ENCODE measurements at places on chromosomes 5 and 9.

- DNase-seq, result peak; percentile 86
Observed at GRCh38 chr5:133870661-133871060, 97.8 kb downstream of the C5orf15 start.

DNA sequence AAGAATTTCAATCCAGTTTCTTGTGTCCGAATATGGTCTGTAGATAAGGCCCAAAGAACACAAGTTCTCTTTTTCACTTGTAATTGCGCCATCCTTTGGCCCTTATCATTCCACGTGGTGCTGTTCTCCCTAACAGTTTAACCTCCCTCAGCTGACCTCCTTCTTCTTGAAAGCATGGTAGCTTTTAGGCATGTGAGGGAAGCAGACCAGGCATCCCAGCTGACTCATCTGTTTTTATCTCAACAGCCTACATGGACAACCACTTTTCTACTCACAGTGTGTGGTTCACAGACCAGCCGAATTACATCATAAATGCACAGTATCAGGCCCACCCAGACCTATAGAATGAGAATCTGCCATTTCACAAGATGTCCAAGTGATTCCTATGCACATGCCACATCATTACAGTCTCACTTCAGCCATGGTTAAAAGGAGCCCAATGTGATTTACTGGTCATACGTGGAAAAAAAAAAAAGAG lies 26.9 kb upstream of the PLIN2 start:
- DNase-seq, result peak; percentile 65

DNA sequence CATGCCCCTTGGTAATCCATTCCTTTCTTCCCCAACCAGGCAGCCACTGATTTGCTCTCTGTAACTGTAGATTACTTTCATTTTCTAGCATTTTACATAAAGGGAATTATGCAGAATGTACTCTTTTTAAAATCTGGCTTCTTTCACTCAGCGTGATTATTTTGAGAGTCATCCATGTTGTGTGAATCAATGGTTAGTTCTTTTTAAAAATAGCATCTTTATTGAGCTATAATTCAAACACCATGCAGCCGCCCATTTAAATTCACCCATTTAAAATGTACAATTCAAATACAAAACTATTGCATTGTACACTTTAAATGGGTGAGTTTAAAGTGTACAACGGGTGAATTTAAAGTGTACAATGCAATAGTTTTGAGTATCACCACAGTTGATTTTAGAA lies 2.3 kb upstream of the OR13J1 start:
- DNase-seq, result no peak

DNA sequence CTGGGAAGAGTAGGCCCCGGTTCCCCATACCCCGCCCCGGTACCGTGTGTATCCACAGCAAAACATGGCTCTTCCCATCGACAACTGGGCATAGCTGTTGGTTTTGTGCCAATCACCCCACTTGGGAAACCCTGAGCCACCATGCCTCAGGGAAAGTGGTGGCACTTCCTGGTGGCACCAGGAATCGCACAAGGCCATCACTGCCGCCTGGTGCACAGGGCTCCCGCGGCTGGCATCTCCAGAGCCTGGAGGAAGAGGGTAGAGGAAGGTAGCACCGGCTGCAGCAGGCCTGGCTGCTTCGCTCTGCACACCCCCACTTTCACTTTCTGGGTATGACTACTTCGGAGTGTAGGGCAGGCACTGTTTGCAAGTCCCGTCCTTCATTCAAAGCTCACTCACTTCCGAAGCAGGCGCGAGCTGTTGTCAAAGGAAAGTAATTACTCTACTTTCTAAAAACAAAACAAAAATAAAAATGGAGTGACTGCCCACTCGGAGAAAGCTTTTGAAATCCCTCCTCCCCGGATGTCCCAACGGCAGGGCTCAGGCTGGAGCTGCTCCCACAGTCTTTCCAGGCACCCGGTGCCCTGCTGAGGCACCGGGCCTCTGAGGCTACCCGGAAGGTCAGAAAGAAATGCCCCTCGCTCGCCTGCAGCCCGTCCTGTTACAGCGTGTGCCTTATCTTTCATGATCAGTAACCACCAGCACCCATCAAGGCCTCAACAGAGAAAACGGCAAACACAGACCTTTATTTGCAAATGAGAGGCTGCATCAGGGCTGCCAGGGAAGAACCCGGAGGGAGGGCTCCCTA lies 2.0 kb downstream of the BRD3 start:
- peak; percentile 34 for DNase-seq

DNA sequence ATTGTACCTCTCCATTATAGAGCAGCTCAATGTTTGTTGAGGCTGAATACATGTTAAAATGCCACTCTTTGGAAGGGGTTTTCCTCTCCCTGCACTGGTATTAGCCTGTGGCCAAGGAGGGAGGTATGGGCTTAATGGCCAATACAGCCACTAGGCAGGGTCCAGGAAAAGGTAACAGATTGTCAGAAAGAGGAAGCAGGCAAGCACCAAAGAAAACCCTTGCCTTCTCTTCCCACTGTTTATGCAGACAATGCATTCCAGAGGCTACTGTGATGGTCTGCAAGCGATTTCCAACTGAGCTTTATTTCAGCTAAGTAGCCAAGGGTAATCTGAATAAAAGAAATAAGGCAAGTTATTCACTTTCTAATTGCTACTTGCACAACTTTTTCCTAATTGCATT lies 95.3 kb upstream of the SLC27A6 start:
- no peak for DNase-seq

DNA sequence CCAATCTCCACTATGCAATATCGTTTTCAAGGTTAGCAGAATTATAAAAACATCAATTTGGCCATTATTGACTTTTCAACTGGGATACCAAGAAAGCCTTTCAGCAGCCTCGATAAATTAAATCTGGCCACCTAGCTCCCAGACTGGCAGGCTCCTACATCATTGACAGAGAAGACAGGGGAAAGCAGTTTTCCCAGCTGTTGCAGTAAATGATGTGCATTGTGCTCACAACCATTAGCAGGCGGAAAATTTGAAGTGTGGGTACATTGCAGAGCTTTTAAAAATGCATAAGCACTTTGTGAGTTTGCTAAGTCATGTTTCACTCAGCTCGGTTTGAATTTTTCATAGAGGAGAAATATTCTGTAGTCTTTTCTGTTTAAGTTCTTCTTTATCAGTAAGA lies 297.9 kb downstream of the KCTD16 start:
- no peak for DNase-seq

GRCh38 chr9:115891929-115892328 lies 261.7 kb upstream of the PAPPA start:
- DNase-seq, result peak; percentile 88

- no peak for DNase-seq
Observed at GRCh38 chr5:158874343-158874742, 225.4 kb downstream of the EBF1 start.

GRCh38 chr5:136006164-136006563 lies 22.6 kb upstream of the TGFBI start:
- peak; percentile 84 for DNase-seq

- DNase-seq, result peak; percentile 53
Observed at GRCh38 chr5:79255786-79256557, 20.0 kb downstream of the JMY start.

DNA sequence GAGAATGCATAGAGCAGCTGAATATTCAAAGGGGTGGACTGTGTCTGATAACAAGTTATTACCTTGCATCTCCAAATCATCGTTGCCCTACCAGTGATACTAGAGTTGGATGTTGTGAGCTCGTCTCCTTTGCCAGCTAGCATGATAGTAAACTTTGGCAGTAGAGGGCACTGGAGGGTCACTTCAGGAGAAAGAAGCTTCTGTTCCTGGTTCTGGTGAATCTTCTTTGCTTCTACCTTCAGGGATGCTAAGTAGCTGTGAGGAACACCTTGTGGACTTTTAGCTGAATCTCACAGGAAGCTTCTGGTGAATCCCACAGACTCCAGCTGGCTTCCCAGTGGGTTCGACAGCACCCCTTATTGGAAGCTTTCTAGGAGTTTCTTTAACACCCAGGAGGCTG lies 626.6 kb upstream of the SGCD start:
- peak; percentile 15 for DNase-seq

- DNase-seq, result no peak
Observed at GRCh38 chr5:98365126-98365525, 408.3 kb upstream of the RGMB start.

GRCh38 chr9:121345070-121345469 lies 25.0 kb downstream of the STOM start:
- no peak for DNase-seq

DNA sequence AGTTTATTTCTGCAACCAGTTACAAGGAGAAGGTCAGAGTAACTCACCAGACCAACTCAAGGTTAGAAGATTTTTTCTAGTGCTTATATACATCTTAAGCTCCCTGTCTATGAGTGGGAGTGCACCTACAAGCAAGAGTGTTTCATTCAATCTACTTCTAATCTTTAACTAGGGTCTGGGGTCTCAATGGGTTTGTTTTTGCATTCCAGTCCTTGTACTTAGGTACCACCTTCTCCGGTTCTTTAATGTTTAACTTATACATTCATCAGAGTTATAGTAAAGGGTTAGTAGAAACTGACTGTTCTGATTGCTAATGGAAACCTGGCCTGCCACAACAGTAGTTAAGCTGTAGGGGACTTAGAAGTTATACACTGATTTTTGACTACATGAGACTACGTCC lies 271.7 kb downstream of the HTR1A start:
- DNase-seq, result no peak

DNA sequence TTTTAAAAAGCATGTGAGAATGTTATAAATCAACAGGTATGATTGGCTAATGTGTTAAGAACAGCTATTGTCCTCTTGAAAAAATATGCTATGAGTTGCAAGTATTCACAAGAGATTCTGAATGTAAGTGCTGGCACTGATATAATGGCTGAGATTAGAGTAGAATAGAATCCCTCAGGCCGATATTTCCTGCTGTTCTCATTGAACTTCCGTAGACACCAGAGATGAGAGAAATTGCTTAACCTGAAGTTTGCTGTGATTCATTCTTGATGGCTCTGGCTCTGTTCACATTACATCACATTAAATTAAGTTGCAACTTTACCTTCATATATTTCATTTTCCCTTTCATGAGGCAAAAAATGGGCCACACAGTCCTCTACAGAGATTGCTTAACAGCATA lies 114.5 kb downstream of the BAAT start:
- DNase-seq, result no peak

- DNase-seq, result no peak
Observed at GRCh38 chr9:100739666-100740065, 161.8 kb downstream of the CAVIN4 start.

- no peak for DNase-seq
Observed at GRCh38 chr5:801472-801871, 16.9 kb upstream of the ZDHHC11B start.

DNA sequence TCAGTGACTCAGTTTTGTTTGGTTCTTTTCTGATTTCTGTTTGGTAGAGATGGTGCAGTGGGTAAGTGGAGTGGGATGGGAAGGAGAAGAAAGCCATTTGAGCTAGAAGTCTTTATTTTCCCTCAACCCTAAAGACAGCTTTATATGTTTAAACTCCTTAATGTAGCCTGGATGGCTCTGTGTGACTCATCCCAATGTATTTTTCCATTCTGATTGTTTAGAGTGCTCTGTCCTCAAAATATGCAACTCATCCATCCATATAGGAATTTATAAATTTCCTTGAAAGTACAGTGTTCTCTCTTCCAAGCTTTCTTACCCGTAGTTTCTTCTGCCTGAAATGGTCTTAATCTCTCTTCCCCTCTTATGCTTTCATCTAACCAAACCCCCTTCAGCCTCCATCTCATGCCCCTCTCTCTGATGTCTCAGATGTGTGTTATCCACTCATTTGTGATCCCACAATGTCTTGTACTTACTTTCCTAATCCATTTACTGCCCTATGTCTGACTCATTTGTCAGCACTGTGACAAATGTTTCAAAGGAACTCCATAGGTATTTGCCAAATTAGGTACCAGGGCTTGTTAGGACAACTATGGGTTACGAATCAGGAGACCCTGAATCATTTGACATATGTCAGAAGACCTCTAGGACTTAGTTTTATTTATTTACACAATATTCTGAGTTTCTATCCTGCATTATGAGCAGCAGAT lies 217.5 kb upstream of the SGCD start:
- DNase-seq, result peak; percentile 66
